Spinal cord (tissue), 10 donors: ENCODE measurements at places on chromosomes 13 and 19. TPM values are rescaled to one million over a fixed set of nuclear protein-coding genes. Genes with fewer than 3 reads are reported as not detected.

DNA sequence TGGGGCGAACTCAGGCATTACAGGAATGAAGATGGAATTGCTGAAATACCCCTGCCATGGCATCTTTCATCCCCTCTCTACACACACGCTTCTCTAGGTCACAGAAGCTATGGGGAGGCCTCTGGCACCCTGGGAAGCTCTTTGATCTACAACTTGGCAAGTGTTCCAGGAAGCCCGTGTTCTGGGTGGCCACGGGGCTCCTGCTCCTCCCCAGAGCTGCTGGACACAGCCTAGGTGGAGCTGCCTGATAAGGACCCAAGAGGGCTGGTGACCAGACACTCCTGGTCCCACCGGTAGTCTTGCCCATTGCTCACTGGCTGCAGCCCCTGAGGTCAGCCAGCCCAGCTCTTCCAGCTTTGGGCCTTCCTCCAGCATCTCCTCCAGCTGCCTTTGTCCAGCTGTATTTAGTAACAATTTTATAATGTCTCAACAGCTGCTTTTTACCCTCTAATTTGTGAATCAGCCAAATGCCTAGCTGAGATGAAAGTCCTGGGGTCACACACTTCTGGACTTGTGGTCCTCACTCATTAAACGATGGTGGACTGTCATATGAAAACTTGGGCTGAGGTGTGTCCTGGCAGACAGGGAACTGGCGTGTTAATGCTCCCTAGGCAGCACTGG, 72.8 kb upstream of the SPATA13 start:
- DNase-seq, result no peak

- no peak for DNase-seq
These were observed 5.6 kb upstream of the CCDC70 start for GRCh38 chr13:51856027-51856736.

- no peak for DNase-seq
These were observed 147.0 kb upstream of the MIR17HG start for GRCh38 chr13:91200486-91200885.

DNA sequence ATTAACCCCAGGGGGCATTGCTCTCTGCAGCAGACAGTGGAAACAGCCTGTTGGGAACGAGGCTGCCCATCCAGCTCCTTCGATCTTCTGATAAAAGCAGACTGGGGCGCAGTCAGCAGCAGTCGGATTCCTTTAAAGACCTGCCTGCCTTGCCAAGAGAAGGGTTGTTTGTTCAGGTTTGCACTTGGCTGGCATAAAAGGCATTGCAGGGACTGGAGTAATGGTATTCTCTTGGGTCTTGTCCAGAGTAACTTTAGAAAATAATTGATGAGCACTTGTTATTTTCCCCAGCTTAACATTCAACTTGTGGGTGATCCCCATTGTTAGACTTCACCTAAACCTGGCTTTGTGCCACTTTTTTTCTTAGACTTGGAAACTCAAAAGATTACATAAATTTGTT, 67.3 kb upstream of the SLC10A2 start:
- DNase-seq, result no peak

- no peak for DNase-seq
These were observed 44.7 kb downstream of the PLPP2 start for GRCh38 chr19:246551-246950.

DNA sequence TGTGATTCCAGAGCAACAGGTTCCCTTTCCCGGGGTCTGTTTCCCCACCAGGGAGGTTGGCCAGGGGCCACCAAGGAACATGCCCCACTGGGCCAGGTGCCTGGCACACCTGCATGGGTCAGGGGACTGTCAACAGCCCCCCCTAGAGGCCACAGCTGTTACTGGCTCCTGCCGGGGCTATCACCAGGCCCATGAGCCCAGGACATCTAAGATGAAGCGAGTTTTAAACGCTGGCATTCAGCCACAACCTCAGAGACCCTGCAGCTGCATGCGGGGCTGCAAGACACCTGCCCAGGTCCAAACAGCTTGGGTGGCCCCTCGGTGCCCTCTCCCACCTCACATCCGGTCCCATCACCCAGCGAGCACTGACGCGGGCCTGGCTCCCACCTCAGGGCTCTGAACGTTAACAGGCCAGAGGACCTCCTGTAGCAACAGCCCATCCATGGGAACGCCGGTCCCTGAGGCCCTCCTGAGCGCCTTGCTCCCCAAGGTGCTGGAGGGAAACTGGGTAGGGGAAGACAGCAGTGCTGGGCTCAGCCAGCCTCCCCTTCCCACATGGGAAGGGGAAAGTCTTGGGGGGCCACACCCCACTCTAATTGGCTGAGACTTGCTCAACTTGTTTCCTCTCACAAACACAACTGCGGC, 12.0 kb downstream of the KHSRP start:
- peak; percentile 27 for DNase-seq

DNA sequence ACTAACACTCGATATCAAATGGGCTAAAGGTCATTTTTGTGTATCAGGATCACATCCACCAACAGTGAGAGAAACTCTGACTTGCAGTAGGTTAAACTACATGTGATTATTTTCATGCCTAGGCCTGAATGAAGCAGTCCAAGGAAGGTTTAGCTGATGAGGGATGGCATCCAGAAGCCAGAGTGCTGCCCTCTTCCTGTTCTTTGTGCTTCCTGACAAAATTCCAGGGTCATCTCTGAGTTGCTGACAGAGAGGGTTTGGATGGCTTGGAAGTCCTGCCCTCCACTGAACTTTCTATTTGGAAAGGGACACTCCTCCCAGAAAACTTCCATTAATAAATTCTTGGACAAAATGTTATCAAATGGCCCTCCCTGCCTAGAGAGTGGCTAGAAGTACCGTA, 728.3 kb upstream of the SLC10A2 start:
- DNase-seq, result no peak

GRCh38 chr19:14167576-14168138, 31.3 kb upstream of the ASF1B start:
- DNase-seq, result no peak

- DNase-seq, result no peak
These were observed 19.3 kb upstream of the GATAD2A start for GRCh38 chr19:19385896-19386869.

DNA sequence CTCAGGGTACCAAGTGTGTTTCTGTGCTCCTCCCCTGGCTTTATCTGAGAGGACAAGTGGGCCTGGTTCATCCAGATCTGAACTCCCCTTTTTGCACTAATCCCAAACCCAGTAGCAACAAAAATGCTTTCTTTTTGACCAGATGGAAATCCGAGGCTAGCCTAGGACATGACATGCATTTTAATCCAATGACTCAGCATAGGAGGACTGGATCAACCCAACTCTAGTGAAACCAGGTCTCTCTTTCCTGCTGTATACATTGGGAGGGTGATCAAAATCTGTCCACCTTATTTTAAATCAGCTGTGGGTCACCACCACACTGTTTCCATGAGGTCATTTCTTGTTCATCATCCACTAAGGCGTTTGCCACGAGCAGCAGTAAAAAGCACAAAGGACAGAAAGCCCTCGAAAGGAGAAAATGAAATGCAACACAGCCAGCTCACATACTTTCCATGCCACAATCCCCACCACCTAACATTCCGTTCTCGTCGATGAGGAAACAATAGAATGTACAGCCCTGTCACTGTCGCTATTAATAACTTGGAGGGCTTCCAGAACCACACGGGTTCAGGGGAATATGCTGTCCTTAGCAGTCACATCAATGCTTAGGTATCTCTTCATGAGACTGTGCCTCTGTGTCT, 543.0 kb downstream of the IRS2 start:
- DNase-seq, result peak; percentile 13

DNA sequence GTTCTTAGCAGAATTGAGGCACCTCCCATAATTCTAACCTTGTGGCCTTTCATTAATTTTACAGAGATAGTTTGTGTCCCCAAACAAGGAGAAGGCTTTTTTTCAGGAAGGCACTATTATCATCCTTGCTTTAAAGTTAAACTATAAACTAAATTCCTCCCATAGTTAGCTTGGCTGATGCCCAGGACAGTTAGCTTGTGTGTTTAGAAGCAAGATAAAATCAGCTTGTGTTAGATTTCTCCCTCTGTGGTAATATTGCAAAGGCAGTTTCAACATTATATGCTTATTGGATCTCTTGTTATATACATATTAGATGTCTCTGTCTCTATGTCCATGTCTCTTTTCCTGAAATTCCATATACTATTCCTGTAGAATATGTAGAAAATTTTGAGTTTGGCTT, 342.7 kb downstream of the TBC1D4 start:
- DNase-seq, result no peak

DNA sequence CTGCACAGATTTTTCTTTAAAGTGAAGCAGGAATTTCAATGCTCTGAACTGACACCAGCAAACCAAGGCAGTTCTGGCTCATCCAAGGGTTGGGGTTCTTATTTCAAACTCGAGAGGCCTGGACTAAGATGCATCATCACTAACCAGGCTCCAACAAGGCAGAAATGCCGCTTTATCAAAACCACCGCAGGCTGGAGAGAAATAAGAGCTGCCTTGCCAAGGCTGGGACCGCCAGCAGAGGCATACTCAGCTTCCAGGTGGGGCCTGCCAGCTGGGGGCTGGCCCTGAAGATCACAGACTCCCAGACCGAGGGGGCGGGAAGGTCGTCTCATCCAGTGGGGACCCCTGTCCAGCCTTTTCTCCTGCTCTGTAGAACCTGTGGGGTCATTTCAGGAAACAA, 37.4 kb upstream of the GAS6 start:
- no peak for DNase-seq

DNA sequence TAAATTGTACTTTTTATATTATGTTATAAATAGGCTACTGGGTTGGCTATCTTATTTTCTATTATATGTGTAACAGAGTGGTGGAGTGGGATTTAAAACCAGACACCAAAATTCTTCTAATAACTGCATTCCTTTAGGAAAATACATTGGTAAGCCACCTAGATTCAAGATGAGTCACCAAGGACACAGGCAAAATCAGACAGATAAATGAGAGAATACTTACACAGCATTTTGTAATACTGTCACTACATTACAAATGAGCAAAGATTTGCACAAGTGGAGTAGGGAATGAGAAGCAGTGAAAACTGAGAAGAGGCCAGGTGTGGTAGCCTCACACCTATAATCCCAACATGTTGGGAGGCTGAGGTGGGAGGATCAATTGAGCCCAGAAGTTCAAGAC, 6.2 kb upstream of the SPART start:
- DNase-seq, result no peak

GRCh38 chr13:59337070-59337469, 826.7 kb downstream of the DIAPH3 start:
- DNase-seq, result no peak

DNA sequence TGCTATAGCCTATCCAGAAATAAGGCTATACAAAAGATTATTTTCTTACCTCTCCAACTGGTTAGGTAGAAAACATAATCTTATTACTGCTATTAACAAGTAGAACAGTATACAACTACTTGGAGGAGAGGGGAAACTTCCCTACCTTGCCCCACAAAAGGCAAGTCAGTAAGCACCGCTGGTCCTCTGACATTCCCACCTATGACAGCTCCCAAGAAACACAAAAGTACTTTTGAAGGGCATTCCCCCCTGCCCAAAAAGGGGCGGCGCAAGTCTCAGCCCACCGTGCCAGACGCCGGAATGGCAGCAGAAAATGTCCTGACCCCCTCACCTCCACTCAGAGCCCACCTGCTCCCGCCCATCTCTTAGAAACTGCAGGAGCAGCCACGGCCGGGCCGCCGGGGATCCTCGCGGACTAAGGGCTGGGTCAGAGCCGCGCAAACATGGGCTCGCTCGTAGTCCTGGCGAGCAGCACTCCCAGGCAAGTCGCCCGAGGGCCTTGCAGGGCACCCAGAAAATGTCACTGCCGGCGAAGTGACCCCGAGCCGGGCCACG, 437 bp downstream of the SUCLA2 start:
- peak; percentile 2 for DNase-seq

- DNase-seq, result no peak
These were observed 79.5 kb downstream of the RUBCNL start for GRCh38 chr13:46307554-46307953.

GRCh38 chr19:53520163-53520546, 17.8 kb upstream of the ZNF331 start:
- no peak for DNase-seq

The PDE4C gene
- 0.88 TPM for total RNA-seq

The LPAR6 gene
- total RNA-seq, result 59.9 TPM

The ZSWIM4 gene
- total RNA-seq, result 4.0 TPM

The LRG1 gene
- total RNA-seq, result 1.3 TPM

The PODNL1 gene
- total RNA-seq, result 1.2 TPM

The TMEM38A gene
- 8.8 TPM for total RNA-seq
